ENCODE measurements at places on chromosomes 5 and 9.
A peak's percentile ranks its signal among the peaks of the same experiment; 100 is the strongest.

GRCh38 chr9:77793849-77794248, 145.7 kb upstream of the GNA14 start:
- no peak for DNase-seq

- DNase-seq = no peak
Measured at GRCh38 chr9:113364951-113365350, 11.8 kb downstream of the HDHD3 start.

GRCh38 chr5:52690236-52690768, 97.4 kb upstream of the ITGA1 start:
- no peak for DNase-seq

GRCh38 chr5:14809369-14810155, 62.0 kb downstream of the ANKH start:
- DNase-seq = peak; percentile 94

DNA sequence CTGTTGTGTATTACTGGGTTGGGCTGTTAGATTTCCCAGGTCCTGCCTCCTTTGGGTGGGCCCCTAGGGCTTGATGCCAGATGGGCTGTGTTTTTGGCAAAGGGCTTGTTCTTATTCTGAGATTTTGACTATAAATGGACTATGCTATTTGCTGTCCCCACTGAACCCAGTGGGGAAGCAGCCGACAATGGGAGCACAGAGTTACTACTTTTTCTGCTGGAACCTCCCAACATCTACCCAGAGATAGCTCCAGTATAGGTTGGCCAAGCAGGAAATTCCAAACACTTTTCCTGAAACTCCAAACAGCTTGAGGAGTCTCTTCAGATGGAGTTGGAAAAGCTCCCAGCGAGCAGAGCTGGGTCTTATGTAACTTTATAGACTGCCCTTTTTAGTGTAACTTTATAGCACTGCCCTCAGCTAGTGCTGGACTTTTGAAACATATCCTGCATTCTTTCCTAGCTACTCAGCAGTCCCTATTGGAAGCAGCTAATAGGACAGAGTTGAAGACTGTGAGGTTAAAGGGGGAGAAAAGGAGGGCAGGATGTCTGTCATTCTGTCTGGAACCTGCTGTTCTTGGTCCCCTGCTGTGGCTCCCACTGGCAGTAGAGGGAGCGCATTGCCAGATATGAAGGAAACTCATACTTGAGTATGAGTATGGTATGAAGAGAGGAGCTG, 21.0 kb downstream of the RUSC2 start:
- DNase-seq = no peak

DNA sequence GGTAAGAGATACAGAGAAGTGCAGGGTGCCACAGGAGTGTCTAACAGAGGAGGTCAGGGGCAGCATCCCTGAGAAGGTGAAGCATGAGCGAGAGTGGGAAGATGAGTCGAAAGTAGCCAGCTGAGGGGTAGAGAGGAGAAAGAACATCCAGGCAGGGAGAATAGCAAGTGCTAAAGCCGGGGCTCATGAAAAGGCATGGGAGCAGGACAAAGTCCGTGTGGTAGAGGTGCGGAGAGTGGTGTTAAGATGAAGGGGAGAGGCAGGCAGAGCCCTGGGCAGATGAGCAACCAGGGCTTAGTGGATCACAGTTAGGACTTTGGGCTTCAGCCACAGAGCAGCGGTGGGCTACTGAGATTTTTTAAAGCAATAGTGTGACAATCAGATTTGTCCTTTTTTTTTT, 10.5 kb downstream of the SLC22A5 start:
- DNase-seq = no peak

GRCh38 chr5:73999297-73999696, 373.3 kb downstream of the ARHGEF28 start:
- no peak for DNase-seq

All from activated CD4-positive, alpha-beta T cell treated with anti-CD3 and anti-CD28 coated beads, Interleukin-2, Interleukin-6, amounts not matched to agents 100 ng/mL and 50 ng/mL, durations not matched to agents 16 hours and 8 hours (primary cell).